ENCODE measurements at places on chromosomes 5 and 9.

- DNase-seq: no peak
These were observed 8.0 kb downstream of the NUDT2 start for GRCh38 chr9:34337403-34337802.

DNA sequence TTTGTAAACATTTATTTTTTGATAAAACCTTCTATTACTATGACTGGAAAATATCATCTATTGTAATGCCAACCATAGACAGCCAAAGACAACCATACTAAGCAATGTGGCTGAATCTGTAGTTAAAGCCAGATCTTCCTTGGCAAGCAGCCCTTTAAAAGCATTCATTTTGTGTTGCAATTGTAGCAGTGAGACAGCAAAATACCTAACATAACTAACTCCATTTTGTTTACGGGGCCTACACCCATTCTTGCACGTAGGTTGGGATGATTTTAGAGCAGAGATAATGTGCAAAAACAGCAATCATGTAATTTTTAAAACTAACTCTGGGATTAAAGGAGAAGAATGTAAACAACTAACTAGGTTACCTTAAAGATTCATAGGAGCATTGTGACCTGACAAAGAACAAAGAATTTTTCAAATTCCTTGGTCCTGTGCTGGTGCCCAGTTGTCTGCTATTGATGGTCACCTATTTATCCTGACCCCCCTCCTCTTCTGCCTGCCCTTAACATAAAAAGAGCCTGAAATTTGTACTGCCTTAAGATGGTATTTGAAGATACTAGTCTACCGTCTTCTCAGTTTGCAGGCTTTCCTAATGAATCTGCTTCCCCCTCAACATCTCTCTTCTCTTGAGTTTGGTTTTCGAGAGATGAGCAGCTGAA, 10.6 kb downstream of the IFNA1 start:
- no peak for DNase-seq

DNA sequence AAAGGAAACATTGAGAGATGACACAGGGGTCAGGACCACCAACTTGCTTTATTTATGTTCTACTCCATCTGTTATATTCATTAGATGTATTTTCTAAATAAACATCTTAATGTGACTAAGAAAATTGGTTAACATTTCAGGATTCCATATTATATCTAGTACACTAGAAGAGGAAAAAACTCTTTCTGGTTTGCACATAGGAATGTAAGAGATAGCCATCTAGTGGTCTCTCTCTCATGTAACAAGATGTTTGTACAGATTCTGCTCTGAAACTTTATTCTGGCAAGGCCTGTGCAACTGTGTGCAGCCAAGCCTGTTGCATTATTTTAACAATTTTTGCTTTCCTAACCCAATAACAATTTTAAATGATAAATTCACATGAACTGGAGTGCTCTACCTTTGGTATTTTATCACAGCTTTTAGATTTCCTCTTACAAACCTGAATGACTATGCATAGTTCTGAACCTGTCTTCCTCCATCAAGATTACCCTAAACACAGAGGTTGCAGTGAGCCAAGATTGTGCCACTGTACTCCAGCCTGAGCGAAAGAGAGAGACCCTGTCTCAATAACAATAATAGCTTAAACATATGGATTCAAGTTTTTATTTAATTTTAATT, 148.2 kb downstream of the GIN1 start:
- DNase-seq: peak; percentile 6

DNA sequence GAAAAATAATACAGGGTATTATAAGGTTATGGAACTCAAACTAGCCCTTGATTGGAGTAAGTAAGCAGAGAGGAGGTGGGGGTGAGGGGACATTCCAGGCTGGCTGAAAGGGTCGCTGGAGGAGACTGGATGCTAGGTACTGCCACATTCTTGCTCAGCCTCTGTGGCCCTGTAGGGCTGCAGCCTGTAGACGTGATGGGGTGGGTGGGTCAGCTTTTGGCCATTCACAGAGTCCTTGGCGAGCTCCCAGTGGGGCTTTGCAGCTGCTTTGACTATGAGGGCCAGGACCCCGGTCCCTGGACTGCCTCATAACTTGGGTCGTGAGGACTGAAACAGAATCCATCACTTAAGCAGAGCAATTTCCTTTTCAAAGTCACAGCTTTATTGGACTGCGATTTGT, 4.2 kb upstream of the GDNF start:
- DNase-seq: no peak
